ENCODE measurements at places on chromosomes 7 and 10. TPM values are rescaled to one million over a fixed set of nuclear protein-coding genes. Genes with fewer than 3 reads are reported as not detected.

Gene ARMC3
- total RNA-seq, result not detected

Gene CCL24
- not detected for total RNA-seq

Gene VPS41
- total RNA-seq, result 71.5 TPM

Gene HOXA10
- 12.6 TPM for total RNA-seq

Gene VCL
- 223 TPM for total RNA-seq

Gene LMBR1
- total RNA-seq, result 59.7 TPM

Gene BMPR1A
- total RNA-seq, result 60.6 TPM

Gene DENND11
- 8.4 TPM for total RNA-seq

Gene UNCX
- not detected for total RNA-seq

Gene ASIC3
- under 0.01 TPM for total RNA-seq

Gene LIPF
- total RNA-seq, result not detected

Gene SLC18A3
- not detected for total RNA-seq

Gene DYDC2
- not detected for total RNA-seq

Gene HPS1
- 25.1 TPM for total RNA-seq

Gene FGFBP3
- total RNA-seq, result 0.66 TPM

Gene TMEM236
- total RNA-seq, result 0.11 TPM

Gene PRXL2A
- 14.9 TPM for total RNA-seq

Gene CCDC71L
- total RNA-seq, result 89.2 TPM

Gene STK31
- not detected for total RNA-seq

Measured in uterine smooth muscle cell (primary cell).